Aorta (tissue), 5 donors: ENCODE measurements at places on chromosomes 16 and 17.
A peak's percentile ranks its signal among the peaks of the same experiment; 100 is the strongest.

- no peak for DNase-seq
These were observed 9.0 kb upstream of the ITGAE start for GRCh38 chr17:3810019-3810418.

DNA sequence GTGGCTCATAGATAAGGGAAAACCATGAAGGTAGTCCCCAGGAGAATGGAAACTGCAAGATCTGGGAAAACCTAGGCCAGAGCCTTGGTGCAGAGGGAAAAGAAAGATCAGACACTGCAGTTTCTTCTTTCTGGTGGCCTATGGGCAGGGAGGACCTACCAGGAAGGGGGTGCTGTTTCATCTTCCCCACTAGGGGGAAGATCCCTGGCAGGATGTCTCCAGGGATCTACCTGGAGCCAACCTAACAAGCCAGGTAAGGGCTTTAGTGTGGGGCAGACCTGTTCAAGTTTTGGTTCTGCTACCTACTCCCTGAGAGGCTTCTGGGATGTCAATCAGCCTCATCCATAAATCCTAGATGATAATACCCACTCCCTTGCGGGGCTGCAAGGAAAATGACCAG, 21.4 kb downstream of the TOM1L2 start:
- DNase-seq: no peak

- DNase-seq: no peak
These were observed 39.3 kb downstream of the CIBAR2 start for GRCh38 chr16:85072947-85073346.

DNA sequence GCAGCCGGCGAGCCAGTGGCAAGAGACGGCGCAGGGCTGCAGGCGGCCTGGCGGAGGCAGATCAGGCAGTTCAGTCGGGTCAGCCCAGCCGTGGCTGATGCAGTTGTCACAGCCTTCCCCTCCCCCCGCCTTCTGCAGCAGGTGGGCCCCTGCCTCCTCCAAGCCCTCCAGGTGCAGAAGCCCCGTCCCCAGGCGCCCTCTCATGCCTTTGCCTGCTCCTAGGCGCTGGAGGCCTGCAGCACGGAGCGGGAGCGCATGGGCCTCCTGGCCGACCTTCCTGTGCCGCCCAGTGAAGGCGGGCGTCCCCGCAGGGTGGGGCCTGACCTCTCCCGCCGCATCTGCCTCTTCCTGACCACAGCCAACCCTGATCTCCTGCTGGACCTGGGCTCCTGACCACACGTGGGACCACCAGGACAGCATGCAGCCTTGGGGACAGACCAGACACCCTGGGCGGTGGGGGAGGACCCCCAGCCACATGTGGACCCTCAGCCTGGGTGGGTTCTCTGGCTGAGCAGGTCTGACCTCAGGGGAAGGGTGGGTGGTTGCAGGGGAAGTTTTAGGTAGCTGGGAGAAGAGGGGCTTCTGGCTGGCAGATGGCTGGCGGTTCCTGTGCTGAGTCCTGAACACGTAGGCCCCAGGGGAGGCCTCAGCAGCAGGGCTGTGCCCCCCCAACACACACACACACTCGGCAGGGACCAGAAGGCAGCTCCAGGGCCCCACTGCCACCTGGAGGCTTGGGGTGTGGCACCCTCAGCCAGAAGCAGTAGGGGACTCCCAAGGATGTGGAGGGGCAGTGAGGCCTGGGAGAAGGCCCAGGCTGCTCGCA, 3.1 kb upstream of the MRPS34 start:
- DNase-seq: no peak

DNA sequence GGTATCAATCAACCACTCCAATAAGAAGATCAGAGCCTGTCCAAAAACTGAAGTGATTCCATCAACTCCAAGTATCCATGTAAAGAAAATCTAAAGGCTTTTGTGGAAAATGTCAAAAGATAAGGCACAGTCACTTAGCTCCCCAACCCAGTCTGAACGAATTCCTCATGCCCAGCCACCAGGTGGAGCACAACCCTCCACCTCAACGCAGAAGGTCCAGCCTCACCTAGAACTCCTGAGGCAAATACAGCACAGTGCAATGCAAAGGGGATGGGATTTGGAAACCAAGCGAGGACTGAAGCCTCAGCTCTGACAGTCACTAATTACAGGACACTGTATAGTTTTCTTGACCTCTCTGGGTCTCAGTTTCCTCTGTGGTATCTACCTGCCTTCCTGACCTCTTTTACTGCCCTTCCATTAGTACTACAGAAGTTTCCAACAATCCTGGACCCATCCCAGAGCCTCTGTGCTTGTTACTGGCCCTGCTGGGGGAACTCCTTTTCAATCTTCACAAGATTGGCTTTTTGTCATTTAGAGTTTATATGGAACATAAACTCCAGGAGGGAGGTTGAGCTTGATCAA, 2.0 kb downstream of the NCBP3 start:
- no peak for DNase-seq

GRCh38 chr17:28317966-28318758, 838 bp upstream of the TMEM97 start:
- no peak for DNase-seq

GRCh38 chr17:32320847-32321246, 21.1 kb downstream of the C17orf75 start:
- peak; percentile 68 for DNase-seq

DNA sequence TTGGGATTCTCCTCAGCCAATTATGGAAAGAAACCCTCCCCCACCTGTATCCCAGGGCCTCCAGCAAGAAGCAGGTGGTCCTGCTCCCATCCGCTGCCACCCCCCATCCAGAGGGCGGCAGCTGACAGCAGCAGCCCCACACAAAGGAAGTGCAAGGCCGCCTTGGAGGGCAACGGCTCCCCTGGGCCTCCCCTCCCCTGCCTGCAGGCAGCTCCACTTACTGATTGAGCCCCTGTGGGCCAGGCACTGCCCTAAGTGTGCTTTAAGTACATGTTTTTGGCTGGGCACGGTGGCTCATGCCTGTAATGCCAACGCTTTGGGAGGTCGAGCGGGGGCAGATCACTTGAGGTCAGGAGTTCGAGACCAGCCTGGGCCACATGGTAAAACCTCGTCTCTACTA, 257.6 kb downstream of the PARN start:
- DNase-seq: no peak

GRCh38 chr16:53743149-53743566, 39.2 kb downstream of the FTO start:
- no peak for DNase-seq

- DNase-seq: peak; percentile 84
These were observed 24.9 kb upstream of the RFFL start for GRCh38 chr17:35088356-35088880.

- no peak for DNase-seq
These were observed 15.0 kb downstream of the CNEP1R1 start for GRCh38 chr16:50040018-50040417.

DNA sequence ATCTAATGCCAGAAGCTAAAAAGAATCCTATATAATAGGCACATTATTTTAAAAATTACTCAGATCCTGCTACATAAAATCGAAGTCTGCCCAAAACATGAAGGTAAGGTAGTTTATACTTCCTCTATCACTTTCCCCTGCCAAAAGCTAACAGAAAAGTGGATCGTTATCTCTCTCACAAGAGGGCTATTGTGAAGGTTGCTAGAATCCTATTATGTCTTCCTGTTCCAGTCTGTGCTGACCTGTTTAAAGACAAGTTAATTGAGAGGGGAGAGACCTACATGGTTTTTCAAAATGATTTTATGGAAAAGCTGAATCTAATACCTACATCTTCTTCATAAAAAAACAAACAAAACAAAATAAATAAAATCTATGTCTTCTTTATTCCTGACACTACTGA, 1410.9 kb upstream of the CDH8 start:
- DNase-seq: no peak

DNA sequence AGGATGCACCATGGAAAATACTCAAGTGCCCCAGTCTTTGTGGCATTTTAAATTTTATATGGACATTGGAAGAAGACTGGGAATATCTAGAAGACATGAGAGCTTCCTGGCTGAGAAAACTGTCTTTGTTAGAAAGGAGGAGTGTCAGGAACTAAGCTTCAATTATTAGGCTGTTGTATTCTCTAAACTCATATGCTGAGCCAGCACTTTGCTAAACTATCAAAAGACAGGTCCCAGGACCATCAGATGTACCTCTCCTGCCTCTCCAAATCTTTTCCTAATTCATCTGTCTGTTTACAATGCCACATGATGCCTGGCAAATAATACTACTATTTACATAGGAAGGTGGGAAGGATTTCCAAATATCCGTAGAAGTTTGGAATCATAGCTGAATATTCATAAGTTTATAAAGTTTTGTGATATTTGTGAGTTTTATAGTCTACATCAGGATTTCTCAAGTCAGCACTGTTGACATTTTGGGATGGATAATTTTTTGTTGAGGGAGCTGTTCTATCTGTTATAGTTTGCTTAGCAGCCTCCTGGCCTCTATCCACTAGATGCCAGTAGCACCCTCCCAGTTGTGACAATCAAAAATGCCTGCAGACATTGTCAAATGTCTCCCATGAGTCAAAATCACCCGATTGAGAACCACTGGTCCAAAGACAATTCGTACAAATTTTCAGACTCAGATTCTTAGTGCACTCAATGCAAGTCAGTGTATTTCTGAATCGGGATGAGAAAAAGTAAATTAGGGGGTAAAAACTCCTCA, 61.2 kb upstream of the NETO2 start:
- DNase-seq: no peak

DNA sequence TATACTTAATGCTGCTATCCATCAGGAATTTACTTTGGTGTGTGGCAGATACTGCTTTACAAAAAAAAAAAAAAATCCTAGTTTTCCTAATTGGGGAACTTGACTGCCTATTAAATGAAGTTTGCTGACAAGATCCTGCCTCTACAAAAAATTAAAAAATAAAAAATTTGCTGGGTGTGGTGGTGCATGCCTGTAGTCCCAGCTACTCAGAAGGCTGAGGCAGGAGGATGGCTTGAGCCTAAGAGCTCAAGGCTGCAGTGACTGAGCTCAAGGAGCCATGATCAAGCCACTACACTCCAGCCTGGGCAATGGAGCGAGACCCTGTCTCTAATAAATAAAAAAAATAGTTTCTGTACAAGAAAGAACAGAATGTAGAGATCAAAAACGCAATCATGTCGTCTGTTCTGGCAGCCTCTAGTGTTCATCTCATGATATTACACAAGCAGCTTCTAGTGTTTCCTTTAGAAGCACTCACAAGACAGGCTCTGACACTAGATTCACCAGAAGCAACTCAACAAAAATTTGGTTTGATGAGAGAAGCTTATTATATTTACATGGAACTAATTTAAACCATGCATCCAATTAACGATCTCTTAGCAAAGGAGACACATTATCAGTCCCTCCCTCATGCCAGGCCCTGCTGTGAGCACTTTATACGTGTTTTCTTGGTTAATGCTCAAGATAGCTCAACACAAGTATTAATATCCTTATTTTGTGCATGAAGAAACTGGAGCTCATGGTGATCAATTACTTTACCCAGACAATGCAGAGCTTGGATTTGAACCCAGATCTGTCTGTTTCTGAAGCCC, 6.8 kb upstream of the KRTAP17-1 start:
- DNase-seq: no peak

GRCh38 chr16:2121853-2122252, 13.8 kb downstream of the PKD1 start:
- peak; percentile 71 for DNase-seq

- no peak for DNase-seq
These were observed 589 bp downstream of the CLCN7 start for GRCh38 chr16:1474082-1474795.

DNA sequence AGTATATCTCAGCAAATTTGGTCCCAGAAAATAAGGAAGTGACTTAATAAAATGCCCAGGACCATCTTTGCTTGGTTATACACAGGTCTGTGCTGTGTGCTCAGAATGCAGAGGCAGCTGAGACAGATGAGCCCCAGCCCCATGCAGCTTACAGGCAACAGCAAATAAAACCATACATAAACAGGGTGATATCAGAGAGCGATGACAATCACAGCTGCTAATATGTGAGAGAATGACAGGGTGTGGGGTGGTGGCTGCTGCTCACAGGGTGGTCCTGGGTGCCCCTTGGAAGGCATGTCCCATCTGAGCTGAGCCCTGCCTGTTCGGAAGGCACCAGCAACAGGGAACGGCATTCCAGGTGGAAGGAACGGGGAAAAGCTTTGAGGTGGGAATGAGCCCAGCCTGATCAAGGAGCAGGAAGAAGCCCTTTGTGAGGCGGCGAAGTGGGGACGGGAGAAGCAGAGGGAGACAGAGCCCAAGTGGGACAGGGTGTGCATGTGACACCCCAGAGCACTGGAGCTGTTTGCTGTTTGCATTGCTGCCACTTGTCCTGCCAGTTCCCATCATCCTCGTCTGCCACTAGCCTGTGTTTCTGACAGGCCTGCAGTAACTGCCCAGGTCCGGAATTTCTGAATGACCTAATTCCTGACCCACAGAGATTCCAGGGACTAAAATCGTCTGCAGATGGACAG, 150.5 kb downstream of the KATNIP start:
- DNase-seq: no peak

DNA sequence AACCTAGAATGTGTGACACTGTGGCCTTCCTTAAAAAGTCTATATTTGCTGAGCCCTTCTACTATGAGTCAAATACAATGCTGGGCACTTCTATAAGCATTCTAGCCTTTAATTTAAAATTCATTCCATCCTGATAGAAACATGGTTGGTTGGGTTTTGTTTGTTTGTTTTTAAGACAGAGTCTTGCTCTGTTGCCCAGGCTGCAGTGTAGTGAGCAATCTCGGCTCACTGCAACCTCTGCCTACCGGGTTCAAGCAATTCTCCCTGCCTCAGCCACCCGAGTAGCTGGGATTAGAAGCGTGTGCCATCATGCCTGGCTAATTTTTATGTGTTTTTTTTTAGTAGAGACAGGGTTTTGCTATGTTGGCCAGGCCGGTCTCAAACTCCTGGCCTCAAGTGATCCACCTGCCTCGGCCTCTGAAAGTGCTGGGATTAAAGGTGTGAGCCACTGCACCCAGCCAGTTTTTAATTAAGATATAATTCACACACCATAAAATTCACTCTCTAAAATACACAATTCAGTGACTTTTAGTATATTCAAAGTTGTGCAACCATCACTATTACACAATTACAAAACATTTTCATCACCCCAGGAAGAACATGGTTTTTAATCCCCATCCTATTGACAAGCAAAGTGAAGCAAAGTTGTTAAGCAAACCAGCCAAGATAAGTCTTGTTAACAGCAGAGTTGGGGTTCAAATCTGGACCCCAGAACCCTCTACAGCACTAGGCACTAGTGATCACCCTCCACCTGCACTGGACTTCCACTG, 42.8 kb downstream of the CMTM4 start:
- DNase-seq: no peak

GRCh38 chr17:70365091-70365583, 195.8 kb downstream of the KCNJ2 start:
- no peak for DNase-seq

DNA sequence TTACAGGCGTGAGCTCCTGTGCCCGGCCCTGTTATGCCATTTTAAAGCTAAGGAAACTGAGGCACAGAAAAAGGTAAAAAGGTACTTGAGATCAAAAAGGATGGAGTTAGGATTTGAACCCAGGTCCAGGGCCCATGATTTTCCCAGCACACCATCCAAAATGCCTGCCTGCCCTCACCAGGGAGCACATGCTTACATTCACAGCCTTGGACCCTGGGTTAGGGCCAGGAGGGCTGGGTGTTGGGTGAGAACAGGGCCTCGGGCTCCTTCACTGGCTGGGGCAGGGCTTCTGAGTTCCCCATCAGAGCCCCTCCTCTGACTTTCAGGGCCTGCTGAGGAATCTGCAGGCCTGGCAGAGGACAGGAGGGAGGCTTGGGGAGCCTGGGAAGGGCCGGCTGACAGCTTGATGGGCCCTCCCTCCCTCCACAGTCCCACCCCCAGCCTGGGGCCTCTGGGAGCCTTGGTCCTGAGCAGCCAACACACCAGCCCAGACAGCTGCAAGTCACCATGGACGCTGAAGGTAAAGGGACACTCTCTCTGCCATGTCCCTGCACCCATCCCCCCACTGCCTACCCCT, at the start of gene QPRT:
Gene QPRT (plus strand): TSS at position 490 of the 577 bp plus-strand sequence. CDS start 18 bp downstream, at position 508.
- DNase-seq: no peak
